ENCODE measurements at places on chromosomes 1 and 21. TPM values are rescaled to one million over a fixed set of nuclear protein-coding genes. Genes with fewer than 3 reads are reported as not detected.

DNA sequence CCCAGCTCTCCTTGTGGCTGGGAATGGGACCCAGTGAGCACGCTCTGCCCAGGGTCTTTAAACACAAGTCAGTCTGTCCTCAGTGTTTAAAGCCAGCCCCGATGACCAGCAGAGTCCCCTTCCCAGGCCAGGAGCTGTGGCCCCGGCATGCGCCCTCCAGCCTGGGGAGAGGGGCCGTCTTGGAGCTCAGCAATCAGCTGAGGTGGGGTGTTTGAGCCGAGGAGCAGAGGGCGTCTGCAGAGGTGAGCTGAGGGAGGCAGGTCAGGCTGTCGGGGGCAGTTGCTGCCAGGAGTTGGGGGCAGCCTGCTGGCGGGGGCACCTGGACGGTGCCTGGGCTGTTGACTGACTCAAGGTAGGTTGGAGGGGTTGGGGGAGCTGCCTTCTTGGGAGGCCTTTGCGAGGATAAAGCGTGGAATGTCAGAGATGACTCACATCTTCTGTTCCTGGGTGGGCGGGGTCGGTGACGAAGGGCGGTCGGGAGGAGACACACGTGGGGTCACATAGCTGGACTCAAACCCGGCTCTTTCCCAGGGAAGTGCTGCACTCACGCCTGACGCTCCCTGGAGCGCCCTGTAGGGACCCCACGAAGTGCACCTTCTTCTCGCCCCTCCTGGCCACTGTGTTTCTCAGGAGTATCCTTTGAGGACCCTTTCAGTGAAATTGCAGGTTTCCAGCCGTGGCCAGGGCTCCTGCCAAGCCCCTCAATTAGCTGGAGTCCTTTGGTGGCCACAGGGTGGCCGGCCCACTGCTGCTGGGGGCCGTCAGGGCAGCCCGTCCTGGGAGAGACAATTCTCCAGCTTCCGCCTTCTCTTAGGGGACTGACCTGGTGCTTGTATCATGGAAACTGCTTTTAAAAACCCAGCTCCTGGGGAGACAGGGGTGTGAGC, 86.2 kb downstream of the SIK1 start:
- DNase-seq = no peak

DNA sequence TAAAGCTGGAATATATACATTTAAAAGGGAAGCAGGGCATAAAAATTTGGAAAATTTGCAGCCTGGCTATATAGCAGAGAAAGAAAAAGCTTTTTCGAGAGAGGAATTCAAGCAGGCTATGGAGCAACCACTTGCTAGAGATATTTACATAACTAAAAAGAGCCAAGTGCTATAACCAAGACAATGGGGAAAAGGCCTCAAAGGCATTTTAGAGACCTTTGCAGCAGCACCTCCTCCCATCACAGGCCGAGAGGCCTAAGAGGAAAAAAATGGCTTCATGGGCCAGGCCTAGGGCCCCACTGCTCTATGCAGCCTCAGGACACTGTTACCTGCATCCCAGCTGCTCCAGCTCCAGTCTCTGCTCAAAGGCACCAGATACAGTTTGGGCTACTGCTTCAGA, 37.0 kb downstream of the CAPN9 start:
- no peak for DNase-seq

DNA sequence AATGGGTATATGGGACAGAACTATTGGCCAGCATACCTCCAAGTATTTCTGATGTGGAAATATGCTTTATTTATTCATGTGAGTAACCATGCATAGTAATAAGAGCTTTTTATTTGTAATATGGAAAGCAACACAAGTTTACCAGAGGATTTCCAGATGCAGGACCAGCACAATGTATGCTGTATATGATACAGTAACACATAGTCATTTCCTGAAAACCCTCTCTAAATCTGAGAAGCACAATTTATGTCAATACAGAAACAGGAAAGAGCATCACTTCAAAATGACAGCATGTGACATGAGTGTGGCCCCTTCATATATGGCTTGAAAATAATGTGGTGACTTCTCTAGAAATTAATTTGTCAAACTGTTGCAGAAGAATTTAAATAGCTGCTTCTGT, 1134.7 kb upstream of the ADGRL2 start:
- no peak for DNase-seq

DNA sequence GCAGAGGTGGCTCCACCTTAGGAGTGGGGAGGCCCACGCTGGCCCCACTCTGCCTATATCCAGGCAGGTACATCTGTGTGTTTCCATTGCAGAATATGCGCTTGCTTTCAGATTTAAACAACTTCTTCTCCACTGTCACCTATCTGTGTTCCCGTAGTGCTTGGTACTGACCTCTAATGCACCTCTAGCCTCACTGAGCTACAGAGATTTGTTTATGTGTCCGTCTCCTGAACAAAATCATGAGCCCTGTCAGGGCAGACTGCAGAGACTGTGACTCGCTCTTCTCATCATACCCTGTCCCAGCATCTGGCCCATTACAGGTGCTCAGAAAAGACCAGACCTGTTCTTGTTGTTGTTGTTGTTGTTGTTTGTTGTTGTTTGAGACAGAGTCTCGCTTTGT, 14.5 kb upstream of the LRRC38 start:
- DNase-seq = no peak

GRCh38 chr1:73593364-73593763, 604.6 kb downstream of the LRRIQ3 start:
- no peak for DNase-seq

The LCE2C gene
- polyA plus RNA-seq = not detected

DNA sequence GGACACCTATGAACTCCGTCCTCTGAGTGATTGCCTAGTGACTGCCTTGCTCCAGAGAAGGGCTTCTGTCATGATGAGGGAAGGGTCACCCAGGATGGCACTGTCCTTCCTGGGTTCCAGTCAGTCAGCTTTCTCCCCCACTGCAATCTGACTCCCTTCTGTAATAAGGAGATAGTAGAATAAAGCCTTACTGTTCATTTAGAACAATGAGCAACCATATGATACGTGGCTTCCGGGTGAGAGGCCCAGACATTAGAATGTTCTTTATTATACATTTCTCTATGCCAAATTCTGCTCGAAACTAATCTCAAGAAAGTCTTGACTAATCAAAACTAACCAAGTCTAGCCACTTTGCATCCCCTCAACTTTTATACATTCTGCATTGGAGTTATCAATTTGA, 8.5 kb upstream of the MTMR11 start:
- DNase-seq = no peak

GRCh38 chr1:147272042-147272441, 29.6 kb downstream of the CHD1L start:
- no peak for DNase-seq

- no peak for DNase-seq
Measured at GRCh38 chr21:14116080-14116481, 94.7 kb downstream of the LIPI start.

The LCE1F gene
- not detected for polyA plus RNA-seq

- DNase-seq = no peak
Measured at GRCh38 chr1:12405325-12406210, 175.7 kb downstream of the VPS13D start.

The ZNF692 gene
- polyA plus RNA-seq = 47.0 TPM

GRCh38 chr1:182046763-182047162, 14.7 kb downstream of the ZNF648 start:
- no peak for DNase-seq

DNA sequence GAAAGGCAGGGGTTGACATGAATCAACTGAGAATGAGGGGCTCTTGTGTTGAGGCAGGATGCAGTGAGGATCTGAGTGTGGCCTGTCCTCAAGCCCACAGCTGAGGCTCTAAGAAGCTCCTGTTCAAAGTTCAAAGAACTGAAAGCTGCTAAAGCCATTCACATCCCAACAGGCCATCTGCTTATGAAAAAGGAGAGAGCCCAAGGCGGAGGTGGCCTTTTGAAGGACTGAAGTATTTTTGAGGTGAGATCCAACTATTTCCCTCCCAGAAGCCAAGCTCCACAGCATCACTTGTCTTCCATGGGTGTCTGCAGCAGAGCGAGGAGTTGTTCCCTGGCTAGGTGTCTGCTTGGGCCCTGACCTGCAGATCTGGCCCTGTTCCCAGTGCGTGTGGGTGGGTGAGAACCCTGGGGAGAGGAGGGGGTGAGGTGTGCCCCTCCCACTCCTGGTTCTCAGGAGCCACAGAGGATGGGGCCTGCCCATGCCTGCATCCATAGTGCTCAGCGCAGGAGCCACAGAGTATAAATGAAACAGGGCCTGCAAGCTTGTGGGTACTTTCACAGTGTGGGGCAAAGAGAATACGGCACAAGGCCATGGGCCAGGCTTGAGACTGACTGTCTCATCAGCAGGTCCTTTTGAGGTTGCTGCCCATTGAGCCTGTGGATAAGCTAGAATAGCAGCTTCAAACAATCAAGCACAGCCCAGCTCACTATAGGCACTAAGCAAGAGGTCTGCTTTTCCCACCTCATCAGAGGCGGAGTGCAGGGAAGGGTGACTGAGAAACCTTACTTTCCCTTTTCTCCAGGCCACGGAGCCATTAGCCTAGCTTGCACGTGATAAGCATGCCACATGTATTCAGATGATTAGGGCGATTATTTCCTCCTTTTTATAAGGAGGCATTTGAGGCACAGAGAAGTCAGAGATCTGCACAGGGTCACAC, 15.7 kb downstream of the REG4 start:
- no peak for DNase-seq

The HRNR gene
- polyA plus RNA-seq = not detected

GRCh38 chr21:38951095-38951730, 145.5 kb downstream of the ETS2 start:
- no peak for DNase-seq

The ZZZ3 gene
- polyA plus RNA-seq = 17.2 TPM

The TMPRSS2 gene
- polyA plus RNA-seq = not detected

GRCh38 chr1:4464478-4464877, 189.9 kb upstream of the AJAP1 start:
- DNase-seq = no peak

The PPM1J gene
- 6.7 TPM for polyA plus RNA-seq

- DNase-seq = no peak
Measured at GRCh38 chr1:67586596-67586995, 98.4 kb upstream of the GADD45A start.

The PIGK gene
- 17.6 TPM for polyA plus RNA-seq

DNA sequence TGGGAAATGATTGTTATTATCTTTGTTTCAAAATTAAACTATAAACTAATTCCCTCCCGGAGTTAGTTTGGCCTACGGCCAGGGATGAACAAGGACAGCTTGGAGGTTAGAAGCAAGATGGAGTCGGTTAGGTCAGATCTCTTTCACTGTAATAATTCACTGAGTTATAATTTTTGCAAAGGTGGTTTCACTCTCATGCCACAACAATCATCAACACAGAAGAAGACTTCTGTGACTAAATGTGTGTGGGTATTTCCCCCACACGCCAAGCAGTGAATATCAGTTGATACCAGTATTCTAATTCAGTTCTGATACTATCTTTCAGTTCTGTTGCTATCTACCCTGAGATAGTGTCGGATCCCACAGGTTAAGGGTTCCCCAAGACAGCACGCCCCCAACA, 215.1 kb downstream of the S1PR1 start:
- DNase-seq = no peak

- no peak for DNase-seq
Measured at GRCh38 chr21:36668713-36669112, 30.2 kb upstream of the SIM2 start.

- no peak for DNase-seq
Measured at GRCh38 chr1:61659061-61659460, 65.9 kb downstream of the TM2D1 start.

DNA sequence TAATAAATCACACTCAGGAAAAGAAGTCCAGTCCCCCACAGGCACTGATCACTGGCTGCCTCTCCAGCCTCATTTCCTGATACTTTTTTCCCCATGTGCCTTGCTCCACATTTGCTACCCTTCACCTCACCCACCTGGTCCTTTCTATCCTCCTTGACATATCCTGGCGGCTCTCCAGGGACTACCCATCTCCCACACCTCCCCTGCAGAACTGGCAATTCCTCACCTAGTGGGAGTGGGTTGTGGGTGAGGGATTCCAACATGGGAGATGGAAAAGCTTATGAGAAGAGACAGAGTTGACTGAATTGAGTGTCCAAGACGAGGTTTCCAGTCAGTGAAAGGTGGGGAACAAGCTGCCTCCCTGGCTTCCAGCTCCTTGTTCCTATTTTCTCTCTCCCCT, 69.6 kb downstream of the FCRL5 start:
- no peak for DNase-seq
